GM19239 (cell line): ENCODE measurements at places on chromosomes 13 and 19.

DNA sequence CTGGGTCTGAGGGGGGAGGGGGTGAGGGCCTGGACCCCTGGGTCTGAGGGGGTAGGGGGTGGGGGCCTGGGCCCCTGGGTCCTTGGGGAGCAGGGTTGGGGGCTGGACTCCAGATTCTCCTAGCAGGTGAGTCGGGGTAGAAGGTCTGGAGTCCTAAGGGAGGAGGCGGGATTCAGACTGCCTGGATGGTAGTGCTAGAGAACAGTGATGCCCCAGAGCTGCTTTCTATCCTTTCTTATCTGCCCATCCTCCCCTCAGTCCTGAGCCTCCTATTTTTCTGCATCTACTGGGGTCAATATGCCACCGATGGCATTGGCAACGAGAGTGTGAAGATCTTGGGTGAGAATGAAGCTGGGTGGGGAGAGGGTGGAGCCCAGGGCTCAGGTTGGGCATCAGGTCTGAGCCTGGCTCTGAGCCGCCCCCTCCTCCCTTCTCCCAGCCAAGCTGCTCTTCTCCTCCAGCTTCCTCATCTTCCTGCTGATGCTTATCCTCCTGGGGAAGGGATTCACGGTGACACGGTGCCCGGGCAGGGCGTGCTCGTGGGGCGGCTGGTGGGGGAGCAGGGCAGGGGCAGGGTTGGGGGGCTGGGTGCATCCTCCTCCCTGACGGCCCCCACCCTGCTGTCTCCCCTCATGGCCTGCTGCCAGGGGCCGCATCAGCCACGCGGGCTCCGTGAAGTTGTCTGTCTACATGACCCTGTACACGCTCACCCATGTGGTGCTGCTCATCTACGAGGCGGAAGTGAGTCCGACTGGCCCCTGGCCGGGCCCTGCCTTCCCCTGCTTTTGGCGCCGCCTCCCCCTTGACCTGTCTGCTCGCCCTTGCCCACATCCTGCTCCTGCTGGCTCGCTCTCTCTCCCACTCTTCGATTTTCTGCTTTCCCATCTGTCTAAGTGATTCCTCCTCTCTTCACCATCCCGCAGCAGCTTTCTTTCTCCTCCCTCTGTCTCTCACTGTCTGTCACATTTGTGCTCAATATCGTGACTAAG lies 3.4 kb downstream of the TMEM145 start:
- no peak for DNase-seq

- DNase-seq: no peak
These were observed 25.3 kb downstream of the TM9SF2 start for GRCh38 chr13:99526549-99526948.

DNA sequence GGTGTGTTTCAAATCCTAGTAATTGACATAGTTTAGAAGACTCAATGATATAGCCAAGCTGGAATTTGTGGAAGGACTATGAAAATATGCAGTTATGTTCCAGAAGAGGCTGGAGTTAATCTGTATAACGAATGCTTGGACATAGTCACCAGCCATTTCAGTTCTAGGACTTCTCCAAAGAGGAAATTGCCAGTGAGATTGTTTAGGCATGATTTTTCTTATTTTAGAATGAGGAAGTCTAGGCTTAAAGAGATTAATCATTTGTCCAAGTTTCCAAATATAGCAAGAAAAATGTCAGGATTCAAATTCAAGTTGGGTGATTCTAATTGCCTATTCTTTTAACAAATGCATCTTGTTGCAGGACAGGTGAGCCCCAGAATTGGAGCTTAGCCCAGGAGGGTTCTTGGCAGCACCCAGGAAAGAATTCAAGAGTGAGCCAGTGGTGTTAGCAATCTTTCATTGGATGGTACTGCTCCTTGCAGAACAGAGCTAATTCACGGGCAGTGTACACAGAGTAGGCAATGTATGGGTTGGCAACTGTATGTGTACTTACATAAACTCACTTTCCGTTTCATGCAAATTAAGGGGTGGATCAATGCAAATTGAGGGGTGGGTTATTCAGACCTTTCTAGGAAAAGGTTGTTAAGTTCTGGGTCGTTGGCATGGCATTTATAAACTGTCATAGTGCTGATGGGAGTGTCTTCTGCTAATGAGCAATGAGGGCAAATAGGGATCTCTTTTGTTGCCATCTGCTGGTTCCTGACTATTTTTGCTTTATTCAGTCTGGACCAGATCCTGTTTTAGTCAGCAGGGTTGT lies 763.1 kb upstream of the SLITRK1 start:
- DNase-seq: no peak

DNA sequence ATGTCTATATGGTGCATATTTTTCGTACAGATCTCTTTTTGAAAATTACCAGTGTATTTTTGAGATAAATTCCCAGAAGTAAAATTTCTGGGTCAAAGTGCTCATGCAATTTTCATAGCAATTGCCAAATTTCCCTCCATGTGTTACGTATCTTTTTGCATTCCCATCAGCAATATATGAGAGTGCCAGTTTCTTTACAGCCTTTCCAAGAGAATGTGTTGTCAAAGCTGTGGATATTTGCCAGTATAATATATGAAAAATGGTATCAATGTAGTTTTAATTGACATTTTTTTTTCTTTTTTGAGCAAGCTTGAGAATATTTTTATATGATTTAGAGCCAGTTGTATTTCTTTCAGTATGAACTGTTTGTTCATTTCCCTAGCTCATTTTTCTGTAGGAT lies 399.0 kb upstream of the KLF12 start:
- DNase-seq: no peak

DNA sequence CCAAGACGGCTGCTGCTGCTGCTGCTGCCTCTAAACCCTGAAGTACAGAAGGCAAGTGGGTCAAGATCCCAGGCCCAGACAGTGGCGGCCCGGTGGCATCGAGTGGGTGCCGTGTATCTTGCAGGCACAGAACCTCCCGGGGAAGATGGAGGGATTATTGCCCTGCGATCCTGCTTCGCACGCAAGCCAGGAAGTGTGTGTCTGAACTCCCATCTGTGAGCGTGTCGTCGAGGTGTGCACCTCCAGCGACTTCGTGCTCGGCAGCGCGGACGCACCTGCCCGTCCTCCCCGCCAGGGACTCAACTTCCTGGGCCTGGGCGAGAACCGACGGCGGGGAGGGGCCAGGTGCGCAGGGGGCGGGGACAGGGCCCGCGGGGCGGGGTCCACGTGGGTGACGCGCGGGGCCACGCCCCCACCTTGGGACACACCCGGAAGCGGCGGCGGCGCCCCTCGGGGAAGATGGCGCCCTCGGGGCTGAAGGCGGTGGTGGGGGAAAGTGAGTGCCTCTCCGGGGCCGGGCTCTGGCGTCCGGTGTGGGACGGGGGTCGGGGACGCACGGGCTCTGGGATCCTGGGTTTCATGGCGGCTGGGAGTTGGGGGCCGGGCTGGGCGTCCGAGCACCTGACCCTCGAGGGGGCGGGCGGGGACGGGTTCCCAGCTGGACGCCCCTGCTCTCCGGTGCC lies at the start of gene STXBP2:
Gene STXBP2, plus strand, starts transcription at position 420 of the 683 bp plus-strand sequence. Its CDS starts 40 bp downstream, at position 460.
- peak; percentile 97 for DNase-seq

- no peak for DNase-seq
These were observed 9.6 kb upstream of the LYPD5 start for GRCh38 chr19:43811837-43812236.

DNA sequence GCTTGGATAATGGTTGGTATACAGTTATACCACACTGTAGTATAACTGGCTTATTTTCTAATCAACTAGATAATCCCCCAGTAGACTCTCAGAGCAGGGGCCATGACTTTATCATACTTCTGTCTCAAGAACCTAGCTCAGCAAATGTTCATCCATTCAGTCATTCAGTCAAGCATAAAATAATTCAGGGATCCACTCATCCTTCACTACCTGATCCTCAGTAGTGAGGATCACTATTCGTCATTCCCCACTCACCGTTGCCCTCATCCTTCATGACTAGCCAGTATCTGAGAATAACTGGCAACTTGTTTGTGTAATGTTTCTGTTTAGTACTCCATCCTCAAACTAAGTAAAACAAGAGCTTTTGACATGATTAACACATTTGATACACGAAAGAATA lies 77.6 kb downstream of the TSC22D1 start:
- DNase-seq: no peak

DNA sequence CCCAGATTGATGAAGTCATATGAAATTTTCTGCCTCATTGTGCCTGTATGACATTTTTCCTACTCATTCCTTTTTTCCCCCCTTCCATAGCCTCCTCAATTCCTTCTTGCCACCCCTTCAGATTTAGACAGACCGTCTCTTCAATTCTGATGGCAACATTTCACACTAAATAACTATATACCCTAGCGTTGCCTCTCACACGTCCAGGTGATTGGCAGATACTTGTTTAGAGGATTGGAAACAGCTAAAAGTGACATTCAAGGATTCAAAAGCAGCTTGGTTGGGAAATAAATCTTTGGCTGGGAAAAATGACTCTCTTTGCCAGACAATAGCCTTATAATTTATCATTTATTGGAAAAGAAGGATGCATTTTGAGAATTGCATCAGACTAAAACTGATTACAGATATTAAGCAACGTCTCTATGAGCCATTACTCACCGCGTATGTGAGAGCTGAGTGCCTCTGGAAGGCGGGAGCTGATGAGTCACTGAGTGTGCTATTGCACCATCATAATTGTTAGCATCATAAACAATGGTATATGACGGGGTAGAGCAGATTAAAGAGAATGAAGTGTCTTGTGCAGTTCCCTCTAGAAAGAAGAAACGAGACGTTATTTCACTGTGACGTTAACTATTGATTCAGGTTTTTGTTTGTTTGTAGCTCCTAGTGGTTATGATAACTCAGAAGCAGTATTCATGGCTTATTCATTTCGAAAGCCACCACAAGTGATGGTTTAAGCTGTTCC lies 61.1 kb upstream of the FAM216B start:
- DNase-seq: no peak

- DNase-seq: no peak
These were observed 8.8 kb downstream of the ERCC5 start for GRCh38 chr13:102854675-102855074.

DNA sequence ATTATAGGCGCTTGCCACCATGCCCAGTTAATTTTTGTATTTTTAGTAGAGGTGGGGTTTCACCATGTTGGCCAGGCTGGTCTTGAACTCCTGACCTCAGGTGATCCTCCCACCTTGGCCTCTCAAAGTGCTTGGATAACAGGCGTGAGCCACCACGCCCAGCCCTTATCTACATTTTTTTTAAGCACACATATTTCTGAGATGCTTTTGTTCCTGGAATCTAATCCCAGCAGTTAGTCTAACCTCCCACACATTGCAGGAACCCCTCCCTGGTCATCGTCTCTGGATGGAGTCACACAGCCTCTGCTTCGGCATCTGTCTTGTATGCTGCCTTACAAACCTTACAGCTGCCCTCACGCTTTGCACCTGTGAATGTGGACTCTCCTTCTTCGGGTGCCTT lies 15.1 kb upstream of the KATNAL1 start:
- no peak for DNase-seq

GRCh38 chr13:91493442-91493841 lies 95.0 kb downstream of the GPC5 start:
- no peak for DNase-seq

DNA sequence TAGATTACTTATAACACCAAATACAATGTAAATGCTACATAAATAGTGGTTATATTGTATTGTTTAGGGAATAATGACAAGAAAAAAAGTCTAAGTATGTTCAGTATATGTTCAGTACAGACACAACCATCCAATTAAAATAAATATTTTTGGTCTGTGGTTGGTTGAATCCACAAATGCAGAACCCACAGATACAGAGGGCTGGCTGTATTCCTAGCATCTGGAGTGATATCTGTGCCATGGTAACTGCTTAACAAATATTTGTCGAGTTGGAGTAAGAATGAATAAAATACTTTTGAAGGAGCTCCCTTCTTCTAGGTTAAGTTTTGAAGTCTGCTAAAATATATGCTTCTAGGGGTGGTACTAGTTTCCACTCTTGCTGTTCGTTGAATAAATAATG lies 241.0 kb downstream of the KLF5 start:
- no peak for DNase-seq

DNA sequence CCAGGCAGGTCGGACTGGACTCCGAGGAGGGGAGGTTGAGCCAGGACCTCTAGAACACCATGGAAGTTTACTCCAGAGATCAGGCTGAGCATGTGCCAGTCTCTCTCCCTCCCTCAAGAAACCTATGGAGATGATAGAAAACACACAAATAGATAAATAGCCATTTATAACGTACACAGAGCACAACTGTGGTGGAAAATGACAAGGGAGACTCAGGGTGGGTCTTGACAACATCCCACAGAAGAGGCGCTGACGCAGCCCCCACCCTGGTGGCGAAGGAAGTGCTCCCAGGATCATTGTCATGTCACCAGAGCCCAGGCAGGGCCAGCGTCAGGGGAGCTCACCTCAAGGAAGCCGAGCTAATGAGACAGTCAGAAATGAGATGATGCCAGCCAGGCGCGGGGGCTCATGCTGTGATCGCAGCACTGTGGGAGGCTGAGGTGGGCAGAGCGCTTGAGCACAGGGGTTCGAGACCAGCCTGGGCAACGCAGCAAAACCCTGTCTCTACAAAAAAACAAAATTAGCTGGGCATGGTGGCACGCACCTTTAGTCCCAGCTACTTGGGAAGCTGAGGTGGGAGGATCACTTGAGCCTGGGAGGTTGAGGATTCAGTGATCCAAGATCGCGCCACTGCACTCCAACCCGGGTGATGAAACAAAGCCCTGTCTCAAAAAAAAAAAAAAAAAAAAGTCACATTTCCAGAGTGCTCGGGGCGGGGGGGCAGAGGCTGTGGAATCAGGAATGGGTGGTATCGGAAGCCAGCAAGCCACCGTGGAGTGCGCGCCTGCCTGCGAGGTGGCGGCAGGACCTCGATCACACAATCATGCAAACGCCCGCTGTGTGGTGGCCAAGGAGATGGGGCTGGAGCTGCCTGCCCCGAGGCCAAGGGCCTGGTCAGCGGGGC lies 178.4 kb downstream of the KDM4B start:
- no peak for DNase-seq

DNA sequence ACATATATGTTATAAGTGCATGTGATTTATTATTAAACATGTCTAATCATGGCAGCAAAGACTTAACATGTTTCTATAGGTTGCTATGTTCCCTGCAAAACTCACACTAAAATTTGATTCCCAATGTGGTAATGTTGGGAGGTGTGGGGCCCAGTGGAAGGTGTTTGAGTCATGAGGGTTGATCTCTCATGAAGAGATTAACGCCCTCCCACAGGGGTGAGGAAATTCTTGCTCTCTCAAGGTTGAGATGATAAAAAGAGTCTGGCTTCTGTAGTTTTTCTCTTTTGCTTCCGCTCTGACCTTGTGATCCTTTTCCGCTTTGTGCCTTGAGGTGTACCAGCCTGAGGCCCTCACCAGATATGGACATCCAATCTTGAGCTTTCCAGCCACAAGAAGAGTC lies 737.5 kb upstream of the SLITRK5 start:
- no peak for DNase-seq

GRCh38 chr19:548886-549830 lies 5.3 kb downstream of the GZMM start:
- DNase-seq: no peak

- DNase-seq: peak; percentile 38
These were observed 124.2 kb downstream of the TBC1D4 start for GRCh38 chr13:75357576-75358289.
